ENCODE measurements at places on chromosomes 5 and 9.

GRCh38 chr5:145681216-145681615, 153.9 kb downstream of the PRELID2 start:
- DNase-seq = no peak

DNA sequence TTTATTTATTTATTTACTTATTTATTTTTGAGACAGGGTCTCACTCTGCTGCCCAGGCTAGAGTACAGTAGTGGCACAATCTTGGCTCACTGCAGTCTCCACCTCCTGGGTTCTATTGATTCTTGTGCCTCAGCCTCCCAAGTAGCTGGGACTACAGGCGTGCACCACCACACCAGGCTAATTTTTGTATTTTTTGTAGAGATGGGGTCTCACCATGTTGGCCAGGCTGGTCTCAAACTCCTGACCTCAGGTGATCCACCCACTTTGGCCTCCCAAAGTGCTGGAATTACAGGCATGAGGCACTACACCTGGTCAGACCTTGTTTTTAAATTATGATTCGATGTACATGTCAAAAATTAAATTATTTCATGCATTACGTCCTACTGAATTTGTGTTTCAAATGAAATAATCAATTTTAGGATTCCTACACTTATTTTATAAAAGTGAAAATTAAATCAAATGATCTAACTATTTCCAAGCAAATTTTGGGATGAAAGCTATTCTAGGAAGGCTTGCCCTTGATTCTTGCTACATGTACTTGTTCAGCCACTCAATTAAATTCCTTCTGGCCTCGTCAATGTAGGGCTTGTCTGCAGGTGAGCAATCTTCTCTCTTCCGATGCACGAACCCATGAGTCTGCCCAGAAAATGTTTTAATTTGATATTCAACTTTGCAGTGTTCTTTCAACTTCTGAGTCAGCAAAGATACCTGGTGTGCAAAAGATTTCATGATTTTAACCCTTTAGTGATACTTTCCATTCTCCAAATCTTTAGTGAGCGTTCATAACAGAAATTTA, 27.6 kb downstream of the CMBL start:
- no peak for DNase-seq

GRCh38 chr9:124954255-124954654, 13.4 kb upstream of the GOLGA1 start:
- no peak for DNase-seq

DNA sequence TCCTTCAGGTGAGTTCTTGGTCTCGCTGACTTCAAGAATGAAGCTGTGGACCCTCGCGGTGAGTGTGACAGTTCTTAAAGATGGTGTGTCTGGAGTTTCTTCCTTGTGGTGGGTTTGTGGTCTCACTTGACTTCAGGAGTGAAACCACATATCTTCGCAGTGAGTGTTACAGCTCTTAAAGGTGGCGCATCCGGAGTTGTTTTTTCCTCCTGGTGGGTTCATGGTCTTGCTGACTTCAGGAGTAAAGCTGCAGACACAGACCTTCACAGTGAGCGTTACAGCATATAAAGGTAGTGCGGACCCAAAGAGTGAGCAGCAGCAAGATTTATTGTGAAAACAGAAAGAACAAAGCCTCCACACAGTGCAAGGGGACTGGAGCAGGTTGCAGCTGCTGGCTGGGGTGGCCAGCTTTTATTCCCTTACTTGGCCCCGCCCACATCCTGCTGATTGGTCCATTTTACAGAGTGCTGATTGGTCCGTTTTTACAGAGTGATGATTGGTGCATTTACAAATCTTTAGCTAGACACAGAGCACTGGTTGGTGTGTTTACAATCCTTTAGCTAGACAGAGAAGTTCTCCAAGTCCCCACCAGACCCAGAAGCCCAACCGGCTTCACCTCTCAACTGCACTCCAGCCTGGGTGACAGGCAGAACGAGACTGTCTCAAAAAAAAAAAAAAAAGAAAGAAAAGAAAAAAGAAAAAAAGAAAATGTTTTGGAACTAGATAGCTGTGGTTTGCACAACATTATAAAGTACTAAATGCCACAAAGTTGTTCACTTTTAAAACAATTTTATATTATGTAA, 9.1 kb upstream of the ERMP1 start:
- peak; percentile 31 for DNase-seq

GRCh38 chr5:149561848-149562247, 10.6 kb upstream of the CSNK1A1 start:
- no peak for DNase-seq

DNA sequence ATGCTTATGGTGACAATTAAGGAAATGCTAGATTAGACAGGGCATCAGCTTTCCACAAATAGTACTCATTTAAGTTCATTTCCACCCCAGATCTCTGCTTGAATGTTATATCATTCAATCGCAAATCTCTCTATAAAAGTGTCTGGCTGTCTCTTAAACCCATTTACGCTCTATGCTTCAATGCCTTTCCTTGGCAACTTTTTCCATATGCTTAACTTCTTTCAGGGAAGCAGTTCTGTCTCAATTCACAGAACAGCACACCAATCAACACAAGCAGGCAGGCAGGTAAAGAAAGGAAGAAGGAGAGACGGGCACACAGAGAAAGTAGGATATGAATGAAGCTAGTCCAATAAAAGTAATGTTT, 243.1 kb downstream of the DENND1A start:
- DNase-seq = no peak

DNA sequence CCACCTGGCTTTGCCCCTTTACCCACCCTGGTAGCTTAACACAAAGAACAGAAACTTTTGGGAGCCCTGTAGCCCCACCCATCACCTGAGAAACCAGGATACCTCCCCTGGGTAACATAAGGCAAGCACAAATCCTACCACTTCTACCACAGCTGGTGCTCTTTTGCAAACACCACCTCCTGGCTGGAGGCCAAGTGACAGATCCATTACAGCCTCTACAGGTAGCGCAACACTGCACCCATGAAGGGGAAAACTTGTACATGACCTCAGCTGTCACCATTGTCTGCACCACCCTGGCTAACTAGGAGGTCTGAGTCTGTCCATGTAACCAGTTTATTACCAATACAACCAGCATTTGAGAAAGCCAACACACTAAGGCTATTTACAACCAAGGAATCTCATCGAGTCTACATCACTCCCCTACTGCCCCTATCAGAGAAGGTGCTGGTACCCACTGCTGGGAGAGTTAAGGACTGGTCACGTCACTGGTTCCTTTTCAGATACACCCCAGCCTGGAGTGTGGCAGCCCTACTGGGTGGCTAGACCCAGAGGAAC, 128.6 kb downstream of the PJA2 start:
- no peak for DNase-seq

DNA sequence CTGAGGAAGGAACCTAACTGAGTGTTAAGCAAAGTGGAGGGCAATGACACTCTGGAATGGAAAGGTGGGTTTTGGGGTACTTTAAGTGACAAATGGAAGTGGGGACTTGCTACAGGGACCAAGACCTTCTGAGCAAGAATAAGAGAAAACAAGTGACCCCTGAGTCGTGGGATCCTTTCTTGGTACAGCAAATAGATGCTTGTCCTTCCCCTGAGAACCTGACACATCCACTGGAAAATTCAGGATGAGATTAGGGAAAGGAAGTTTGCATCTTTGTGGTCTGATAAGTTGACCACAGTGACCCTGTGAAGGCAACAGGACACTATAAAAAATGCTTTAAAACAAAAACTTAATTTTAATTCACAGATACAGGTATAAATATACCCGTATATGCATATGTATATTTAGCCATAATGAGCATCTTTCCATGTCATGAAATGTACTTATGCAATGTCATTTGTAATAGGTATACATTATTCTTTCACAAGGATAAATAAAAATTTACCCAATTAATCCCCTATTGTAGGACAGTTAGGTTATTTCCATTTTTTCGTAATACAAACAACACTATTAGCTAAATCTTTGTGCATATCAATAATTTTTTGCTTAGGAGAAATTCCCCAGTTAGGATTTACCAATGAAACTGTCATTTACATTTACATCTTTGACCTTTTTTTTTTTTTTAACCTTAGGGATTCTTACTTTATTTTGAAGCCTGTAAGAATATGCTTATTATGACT, 2.0 kb upstream of the IRF1 start:
- no peak for DNase-seq

DNA sequence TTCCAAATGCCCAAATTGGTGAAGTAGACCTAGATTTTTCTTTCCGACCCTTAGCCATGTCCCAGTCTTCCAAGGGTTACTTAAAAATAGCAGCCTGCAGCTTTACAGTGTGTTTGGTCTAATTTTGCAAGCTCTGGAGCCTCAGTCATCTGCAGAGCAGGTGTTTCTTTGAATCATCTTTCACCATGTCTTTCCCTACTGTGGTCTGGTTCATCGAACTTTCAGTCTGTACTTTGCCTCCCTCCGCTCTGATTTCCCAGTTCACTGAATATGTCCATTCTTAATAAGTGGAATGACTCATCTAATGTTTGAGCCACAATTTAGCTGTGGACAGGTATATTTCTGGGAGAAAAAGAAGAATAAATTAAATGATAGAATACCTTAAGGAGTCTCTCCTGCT, 1060.7 kb downstream of the EFNA5 start:
- DNase-seq = no peak

DNA sequence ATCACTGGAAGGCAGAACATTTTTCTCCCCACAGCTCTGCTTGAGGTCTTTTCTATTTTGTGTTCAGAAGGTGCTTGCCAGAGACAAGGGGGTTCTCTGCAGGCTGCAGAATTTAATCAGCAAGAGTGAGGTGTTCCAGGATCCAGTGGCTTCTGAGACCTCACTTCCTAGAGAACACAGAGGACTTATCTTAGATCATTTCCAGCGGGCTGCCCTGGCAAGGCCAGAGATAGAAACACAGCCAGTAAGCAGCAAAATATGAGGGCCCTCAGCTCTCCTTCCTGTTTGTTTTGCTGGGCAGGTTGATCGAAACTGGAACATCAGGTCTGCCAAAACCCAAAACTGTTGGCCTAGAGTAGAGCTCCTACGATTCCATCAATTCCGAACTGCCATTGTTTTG, 187.3 kb downstream of the DIRAS2 start:
- no peak for DNase-seq

- no peak for DNase-seq
Observed at GRCh38 chr9:20001058-20001457, 212.2 kb upstream of the SLC24A2 start.

DNA sequence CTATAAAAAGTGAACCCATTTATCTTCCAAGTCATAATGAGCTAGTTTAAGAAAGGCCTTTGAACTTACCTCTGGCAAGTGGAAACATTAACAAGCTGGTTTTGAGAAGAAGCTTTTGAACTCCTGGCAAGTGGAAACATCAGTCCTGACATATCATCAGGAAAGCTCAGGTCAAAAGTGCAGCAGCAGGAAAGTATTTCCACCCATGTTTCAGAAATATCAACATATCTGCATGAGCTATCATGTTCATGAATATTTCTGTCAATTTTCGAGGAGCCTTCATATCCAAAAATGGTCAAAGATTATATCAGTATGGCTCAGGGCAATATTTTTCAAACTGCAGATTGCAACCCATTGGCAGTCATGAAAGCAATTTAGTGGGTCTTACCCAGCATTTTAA, 133.9 kb downstream of the PLK2 start:
- DNase-seq = no peak

- DNase-seq = no peak
Observed at GRCh38 chr5:142644127-142644526, 41.8 kb downstream of the FGF1 start.

GRCh38 chr9:82969291-82969690, 93.7 kb downstream of the RASEF start:
- DNase-seq = no peak

- no peak for DNase-seq
Observed at GRCh38 chr9:90198956-90199355, 443.7 kb downstream of the DIRAS2 start.

- no peak for DNase-seq
Observed at GRCh38 chr5:150787656-150788055, 9.1 kb downstream of the SMIM3 start.
